ENCODE measurements at places on chromosomes 6 and 20.

GRCh38 chr20:62745279-62745951 lies 36.8 kb downstream of the NTSR1 start:
- DNase-seq: no peak

DNA sequence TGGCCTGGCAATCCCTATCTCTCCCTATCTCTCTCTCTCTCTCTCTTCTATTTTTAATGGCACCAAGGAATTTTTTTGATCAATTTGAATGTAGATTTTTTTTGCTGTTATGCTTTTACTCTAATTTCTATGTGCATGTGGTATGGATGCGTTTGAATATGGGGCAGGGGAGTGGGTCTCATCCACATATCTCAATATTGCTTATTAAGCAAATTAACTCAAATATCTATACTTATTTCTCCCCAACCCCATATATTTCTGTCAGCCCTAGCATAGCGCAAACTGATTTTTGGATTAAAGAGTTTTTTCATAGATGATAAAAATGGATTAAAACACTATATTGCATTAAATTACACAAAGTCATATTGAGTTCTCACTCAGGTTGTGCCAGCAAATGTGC lies 210.2 kb downstream of the KHDRBS2 start:
- no peak for DNase-seq

GRCh38 chr6:14997507-14997906 lies 248.4 kb upstream of the JARID2 start:
- no peak for DNase-seq

- DNase-seq: no peak
Measured at GRCh38 chr6:36169023-36170007, 27.2 kb upstream of the BRPF3 start.

GRCh38 chr6:105488516-105489215 lies 85.8 kb upstream of the PREP start:
- no peak for DNase-seq

GRCh38 chr6:105593805-105594671 lies 191.2 kb upstream of the PREP start:
- no peak for DNase-seq

GRCh38 chr20:54015496-54015895 lies 54.9 kb downstream of the BCAS1 start:
- DNase-seq: no peak

DNA sequence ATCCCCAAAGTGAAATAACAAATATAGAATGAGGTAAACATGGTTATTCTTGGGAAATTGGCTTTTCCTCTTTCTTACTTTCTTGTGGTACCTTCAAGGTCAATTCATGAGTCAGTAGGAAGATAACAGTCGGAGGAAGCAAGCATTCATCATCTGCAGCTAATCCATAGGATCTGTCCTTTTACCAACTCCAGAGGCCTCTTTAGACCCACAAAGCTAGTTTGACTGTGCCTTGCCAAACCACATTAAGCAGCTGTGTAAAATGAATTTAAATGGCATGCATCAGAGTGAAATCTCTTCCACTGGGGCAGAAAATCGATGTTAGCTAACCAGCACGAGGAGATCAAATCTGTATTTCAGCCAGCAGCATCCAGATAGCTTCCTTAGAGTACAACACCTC lies 171.3 kb downstream of the TMEM242 start:
- no peak for DNase-seq

GRCh38 chr6:25958700-25959162 lies 3.9 kb upstream of the TRIM38 start:
- no peak for DNase-seq

DNA sequence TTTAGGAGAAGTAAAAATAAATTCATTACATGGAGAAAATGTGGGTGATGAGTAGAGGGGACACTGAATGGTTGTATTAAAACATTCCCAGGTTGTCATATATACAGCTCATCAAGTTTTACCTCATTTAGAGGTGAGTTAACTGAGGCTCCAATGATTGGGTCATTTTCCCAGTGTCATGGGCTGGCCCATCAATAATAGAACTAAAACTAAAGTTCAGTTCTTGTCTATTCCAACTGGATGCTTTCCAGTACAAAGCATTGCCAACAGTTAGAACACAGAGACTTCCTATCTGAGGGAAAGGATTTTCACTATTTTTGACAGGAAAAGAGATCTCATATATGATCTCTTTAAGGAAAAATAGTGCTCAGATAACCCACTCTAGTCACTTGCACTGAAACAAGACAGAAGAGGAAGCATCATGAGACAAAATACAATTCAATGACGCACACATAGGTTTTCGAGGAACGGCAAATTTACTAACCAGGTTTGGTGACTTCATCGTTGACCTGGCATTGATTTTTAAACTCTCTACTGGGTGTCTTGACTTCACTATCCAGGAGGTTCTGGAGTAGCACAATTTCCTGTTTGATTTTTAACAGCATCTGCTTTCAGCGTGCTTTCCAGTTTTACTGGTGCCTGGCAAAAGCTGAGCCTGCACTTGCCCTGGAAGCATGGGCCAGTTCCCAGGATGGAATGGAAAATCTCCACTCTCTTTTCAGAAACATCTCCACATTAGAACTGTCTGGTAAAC lies 195.5 kb upstream of the FBXL4 start:
- DNase-seq: no peak

- DNase-seq: no peak
Measured at GRCh38 chr6:170253226-170253909, 37.5 kb downstream of the DLL1 start.

DNA sequence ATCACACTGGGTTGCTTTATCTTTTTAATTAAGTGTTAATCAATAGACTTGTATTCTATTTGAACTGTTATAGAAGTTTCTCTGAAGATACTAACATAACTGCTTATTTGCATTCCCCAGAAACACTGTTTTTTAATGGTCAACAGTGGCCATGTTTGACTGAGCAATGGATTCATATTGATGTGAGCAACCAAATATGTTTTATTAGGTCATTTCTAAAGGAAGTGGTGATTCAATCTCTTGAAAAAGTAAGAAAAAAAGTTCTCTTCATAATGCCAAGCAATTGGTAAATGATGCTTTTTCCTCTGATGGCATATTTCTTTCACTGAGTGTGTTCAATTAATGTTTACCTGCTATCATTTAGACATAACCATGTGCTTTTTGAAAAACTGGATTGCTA lies 593.0 kb upstream of the CITED2 start:
- DNase-seq: no peak

- DNase-seq: no peak
Measured at GRCh38 chr6:84575264-84575663, 189.1 kb downstream of the TBX18 start.

DNA sequence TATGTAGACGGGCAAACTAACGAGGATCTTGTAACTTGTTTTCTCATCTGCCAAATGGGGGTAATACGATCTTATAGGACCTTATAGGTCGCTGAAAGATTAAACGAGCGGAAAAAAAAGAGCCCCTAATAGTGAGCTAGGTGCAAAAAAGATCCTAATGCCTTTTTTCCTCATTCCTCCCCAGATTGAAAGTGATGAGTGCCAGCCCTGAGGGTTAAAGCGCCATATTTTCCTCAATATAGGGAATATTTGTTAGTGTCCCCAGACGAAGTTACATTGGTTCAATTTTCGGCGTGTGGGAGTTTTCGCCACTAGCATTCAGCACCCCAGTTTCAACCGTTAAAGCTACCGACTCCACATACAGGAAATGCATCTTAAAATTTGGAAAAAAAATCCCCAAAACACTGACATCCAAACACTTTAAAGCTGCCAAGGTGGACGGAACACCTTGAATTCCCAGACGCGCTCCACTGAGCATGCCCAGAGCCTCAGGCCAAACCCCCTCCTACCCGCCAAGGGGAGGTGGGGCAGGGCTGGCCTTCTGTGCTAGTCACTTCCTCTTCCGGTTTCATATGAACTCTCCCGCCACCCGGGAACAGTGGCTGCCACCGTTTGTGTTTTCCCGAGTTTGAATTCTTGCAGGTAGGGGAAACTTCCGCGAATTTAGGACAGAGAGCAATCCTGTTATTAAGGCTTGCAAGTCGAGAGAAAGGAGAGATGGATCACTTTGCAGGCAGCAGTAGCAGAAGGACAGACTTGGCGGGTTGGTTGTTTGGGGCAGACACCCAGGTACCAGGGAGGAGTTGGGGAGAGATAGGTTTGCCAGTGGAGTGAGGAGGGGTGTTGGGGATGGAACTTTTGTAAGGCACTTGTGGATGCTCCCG lies at the start of gene PRIM2:
Gene PRIM2 (plus strand): TSS at position 571 of the 884 bp plus-strand sequence. CDS start 816 bp downstream, outside the sequence.
- DNase-seq: peak; percentile 65

DNA sequence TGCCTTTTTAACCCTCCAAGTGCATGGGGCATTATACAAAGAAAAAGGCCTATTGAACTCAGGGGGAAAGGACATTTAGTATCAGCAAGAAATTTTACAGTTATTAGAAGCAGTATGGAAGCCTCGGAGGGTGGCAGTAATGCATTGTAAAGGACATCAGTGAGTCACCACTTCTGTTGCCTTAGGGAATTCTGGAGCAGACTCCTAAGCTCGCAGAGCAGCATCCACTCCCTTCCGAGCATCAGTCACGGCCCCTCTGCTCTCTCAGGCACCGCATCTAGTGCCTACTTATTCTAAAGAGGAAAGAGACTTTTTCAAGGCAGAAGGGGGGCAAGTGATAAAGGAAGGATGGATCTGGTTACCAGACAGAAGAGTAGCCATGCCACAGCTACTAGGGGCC lies 296.5 kb downstream of the RNGTT start:
- no peak for DNase-seq

- no peak for DNase-seq
Measured at GRCh38 chr6:19663479-19663878, 173.7 kb upstream of the ID4 start.

GRCh38 chr6:113645576-113645970 lies 211.6 kb upstream of the MARCKS start:
- no peak for DNase-seq

- no peak for DNase-seq
Measured at GRCh38 chr6:133757335-133757734, 131.6 kb upstream of the TCF21 start.

- DNase-seq: no peak
Measured at GRCh38 chr6:36970892-36971842, 14.8 kb downstream of the MTCH1 start.

DNA sequence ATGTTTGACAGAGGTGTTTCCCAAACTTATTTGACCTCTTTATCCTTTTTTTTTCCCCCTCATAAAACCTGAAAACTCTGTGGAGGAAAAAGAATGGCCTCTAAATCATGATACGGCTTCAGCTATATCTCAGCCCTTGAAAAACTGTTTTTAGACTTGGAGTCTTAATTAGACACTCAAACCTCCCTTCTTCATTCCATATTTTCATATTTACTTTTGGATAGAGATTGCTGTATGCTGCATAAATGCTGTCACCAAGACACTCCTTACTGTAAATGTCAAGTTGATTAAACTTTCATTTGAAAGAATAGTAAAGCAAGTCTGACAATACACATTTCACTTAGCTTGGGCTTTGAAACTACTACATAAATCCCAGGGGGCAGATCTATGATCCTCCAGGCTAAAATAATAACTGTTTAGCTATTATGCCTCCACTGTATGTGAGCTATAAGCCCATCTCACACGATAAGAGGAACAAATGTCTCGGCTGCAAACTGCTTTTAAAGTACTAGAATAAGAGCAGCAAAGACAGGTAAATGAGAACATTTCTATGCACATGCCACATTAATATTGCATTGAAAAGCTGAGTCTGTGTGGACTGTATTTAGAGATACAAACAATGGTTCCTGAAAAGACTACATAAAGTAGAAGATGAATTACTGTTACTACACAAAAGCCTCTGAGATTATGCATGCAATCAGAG lies 141.3 kb upstream of the HMGN3 start:
- DNase-seq: no peak

GRCh38 chr6:108559097-108559883 lies 1.4 kb upstream of the FOXO3 start:
- DNase-seq: peak; percentile 44

DNA sequence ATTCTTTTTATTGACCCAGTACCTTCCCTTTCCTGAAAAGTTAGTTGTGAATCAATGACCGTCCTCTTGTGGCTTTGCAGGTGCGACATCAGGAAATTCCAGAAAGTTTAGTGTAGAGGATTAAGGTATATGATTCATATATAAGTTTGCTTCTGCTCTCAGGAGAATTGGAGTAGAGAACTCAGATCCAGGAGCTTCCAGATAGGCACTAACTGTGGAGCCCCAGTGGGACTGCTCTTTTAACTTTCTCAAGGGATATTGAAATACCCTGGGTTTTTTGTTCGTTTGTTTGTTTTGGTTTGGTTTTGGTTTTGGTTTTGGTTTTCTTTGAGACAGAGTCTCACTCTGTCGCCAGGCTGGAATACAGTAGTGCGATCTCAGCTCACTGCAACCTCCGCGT lies 9.5 kb downstream of the TAAR2 start:
- DNase-seq: no peak

GRCh38 chr20:63819224-63819921 lies 11.7 kb downstream of the ZBTB46 start:
- DNase-seq: no peak

- DNase-seq: no peak
Measured at GRCh38 chr6:25413207-25413905, 134.2 kb downstream of the CARMIL1 start.

- DNase-seq: no peak
Measured at GRCh38 chr6:43609402-43609801, 19.7 kb downstream of the GTPBP2 start.

DNA sequence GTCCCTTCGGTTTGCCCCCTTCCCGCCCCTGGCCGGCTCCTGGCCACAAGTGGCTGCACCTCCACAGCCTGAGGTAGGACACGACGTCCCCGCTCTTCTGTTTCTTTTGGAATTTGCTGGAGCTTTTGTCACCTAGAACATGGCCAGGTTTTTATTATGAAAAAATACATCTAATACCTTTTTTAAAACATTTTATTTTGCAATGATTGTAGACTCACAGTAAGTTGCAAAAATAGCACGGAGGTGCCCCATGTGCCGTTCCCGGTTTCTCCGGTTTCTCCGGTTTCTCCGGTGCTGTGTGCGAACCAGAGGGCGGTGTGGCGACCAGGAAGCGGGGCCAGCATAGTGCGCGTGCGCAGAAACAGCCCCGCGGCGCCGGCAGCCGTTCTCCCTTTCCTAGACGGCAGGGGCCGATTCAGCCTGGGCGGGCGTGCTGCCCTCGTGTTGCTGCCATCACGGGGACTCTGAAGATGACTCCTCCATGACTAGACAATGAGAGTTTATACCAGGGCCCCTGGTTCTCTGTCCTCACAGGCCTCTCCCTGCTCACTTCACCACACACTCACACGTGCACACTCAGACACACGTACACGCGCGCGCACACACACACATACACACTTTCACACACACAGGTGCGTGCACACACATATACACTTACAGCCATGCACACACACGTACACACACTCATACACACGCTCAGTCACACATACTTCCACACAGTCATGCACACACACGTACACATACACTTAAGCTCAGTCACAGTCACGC lies 102.1 kb downstream of the TMEM242 start:
- peak; percentile 63 for DNase-seq

GRCh38 chr6:161378115-161378514 lies 104.3 kb upstream of the AGPAT4 start:
- DNase-seq: no peak

- no peak for DNase-seq
Measured at GRCh38 chr20:52470561-52470960, 279.0 kb upstream of the ZFP64 start.

Data from stimulated activated CD8-positive, alpha-beta memory T cell treated with anti-CD3 and anti-CD28 coated beads, Interleukin-7, amount 100 ng/mL, for 24 hours (primary cell).